ENCODE measurements at places on chromosomes 13 and 19. TPM values are rescaled to one million over a fixed set of nuclear protein-coding genes. Genes with fewer than 3 reads are reported as not detected.

Gene ERF
- total RNA-seq = 56.6 TPM

Gene CEBPA
- total RNA-seq = 0.10 TPM

Gene ONECUT3
- total RNA-seq = not detected

Gene LHFPL6
- total RNA-seq = 19.1 TPM

Gene GIPC1
- 161 TPM for total RNA-seq

Gene CPB2
- total RNA-seq = not detected

Gene MAST3
- 8.3 TPM for total RNA-seq

Gene PABPC3
- total RNA-seq = 0.05 TPM

Gene NOTCH3
- total RNA-seq = 37.5 TPM

Gene FUT1
- 6.4 TPM for total RNA-seq

Gene C19orf18
- total RNA-seq = not detected

Gene ZNF85
- total RNA-seq = 14.1 TPM

Gene CGB2
- total RNA-seq = not detected

Gene TMEM255B
- 64.3 TPM for total RNA-seq

Gene PALM3
- total RNA-seq = not detected

Gene PRPF31
- 57.8 TPM for total RNA-seq

Gene ZNF112
- total RNA-seq = 4.1 TPM

Gene GJB6
- total RNA-seq = not detected

Gene ZNF546
- 0.99 TPM for total RNA-seq

Gene CEACAM20
- not detected for total RNA-seq

Gene PCSK4
- 5.0 TPM for total RNA-seq

Gene DDX49
- total RNA-seq = 46.3 TPM

Gene EDDM13
- total RNA-seq = 0.82 TPM

Gene SPRY2
- 34.9 TPM for total RNA-seq

Gene INAFM1
- 1.6 TPM for total RNA-seq

Gene PLIN4
- total RNA-seq = 0.12 TPM

Gene ENOX1
- total RNA-seq = 0.18 TPM

Gene SWSAP1
- 4.1 TPM for total RNA-seq

Gene KCNJ14
- 1.2 TPM for total RNA-seq

Gene TTC9B
- not detected for total RNA-seq

Gene FCAR
- not detected for total RNA-seq

Gene CLIP3
- total RNA-seq = 14.0 TPM

Gene CIRBP
- total RNA-seq = 231 TPM

Gene AMH
- total RNA-seq = 2.1 TPM

Gene ZNF766
- 9.1 TPM for total RNA-seq

Gene FBXL12
- total RNA-seq = 27.5 TPM

Gene NPHS1
- not detected for total RNA-seq

Gene FGF21
- total RNA-seq = not detected

Gene FXYD1
- total RNA-seq = not detected

Gene FXYD7
- not detected for total RNA-seq

Gene NAPSA
- 0.70 TPM for total RNA-seq

Gene FAM83E
- not detected for total RNA-seq

Gene BRME1
- 1.4 TPM for total RNA-seq

Gene RASAL3
- 18.1 TPM for total RNA-seq
